ENCODE measurements at places on chromosomes 16 and 17.
A peak's percentile ranks its signal among the peaks of the same experiment; 100 is the strongest.

DNA sequence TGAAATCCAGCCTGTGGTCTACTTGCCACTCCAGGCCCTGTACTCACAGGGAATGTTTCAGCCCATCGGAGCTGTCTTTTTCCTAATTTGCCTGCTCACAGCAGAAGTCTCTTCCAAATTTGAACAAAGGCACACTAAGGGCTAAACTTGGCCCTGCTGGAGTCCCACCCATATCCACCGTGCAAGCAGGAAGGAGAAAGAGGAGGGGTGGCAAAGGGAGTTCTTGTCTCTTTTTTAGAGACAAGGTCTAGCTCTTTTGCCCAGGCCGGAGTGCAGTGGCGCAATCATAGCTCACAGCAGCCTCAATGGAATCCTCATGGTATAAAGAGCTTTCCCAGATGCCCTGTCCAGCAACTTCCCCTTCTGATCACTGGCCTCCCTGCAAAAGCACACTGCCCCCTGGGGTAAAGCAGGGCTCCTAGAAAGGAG is 2.7 kb upstream of the PRM1 start:
- no peak for DNase-seq
- peaks cover 46% of the 10 kb centered on the region for H3K4me1 ChIP-seq
- H3K4me3 ChIP-seq = no peak overlapping the region
- H3K27me3 ChIP-seq = no peaks in the 10 kb centered on the region
- H3K27ac ChIP-seq = no peak overlapping the region

- H3K27me3 ChIP-seq = peaks cover 20% of the 10 kb centered on the region
- H3K36me3 ChIP-seq = no peaks in the 10 kb centered on the region
Observed at GRCh38 chr17:50816771-50817751, 18.3 kb upstream of the WFIKKN2 start.

- H3K4me3 ChIP-seq = no peak overlapping the region
- H3K4me1 ChIP-seq = peaks cover 2% of the 10 kb centered on the region
Observed at GRCh38 chr16:29009050-29009837, 24.4 kb downstream of the LAT start.

GRCh38 chr17:42535155-42536047 is 640 bp upstream of the NAGLU start:
- DNase-seq = no peak
- peak overlapping the region; percentile 83 for H3K27ac ChIP-seq
- H3K4me1 ChIP-seq = peaks cover 40% of the 10 kb centered on the region
- no peaks in the 10 kb centered on the region for H3K27me3 ChIP-seq
- H3K4me3 ChIP-seq = peak overlapping the region; percentile 83
